ENCODE measurements at places on chromosomes 1 and 21.
A peak's percentile ranks its signal among the peaks of the same experiment; 100 is the strongest.

- no peak for DNase-seq
These were observed 11.2 kb upstream of the HMGCS2 start for GRCh38 chr1:119779869-119780356.

DNA sequence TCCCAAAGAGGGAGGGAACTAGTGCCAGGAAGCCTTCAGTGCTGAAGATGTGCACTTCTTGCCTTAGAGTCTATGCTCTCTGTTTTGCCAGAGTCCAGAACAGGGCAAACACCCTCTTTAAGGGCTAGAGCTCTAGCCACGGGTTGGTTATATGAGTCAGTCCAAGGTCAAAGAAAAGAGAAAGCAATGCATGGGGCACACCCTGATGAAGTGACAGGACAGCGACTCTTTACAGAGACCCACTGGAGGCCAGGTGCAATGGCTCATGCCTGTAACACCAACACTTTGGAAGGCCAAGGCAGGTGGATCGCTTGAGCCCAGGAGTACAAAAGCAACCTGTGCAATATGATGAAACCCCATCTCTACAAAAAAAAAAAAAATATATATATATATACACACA, 86.1 kb downstream of the TGFBR3 start:
- no peak for DNase-seq

- DNase-seq, result no peak
These were observed 19.9 kb downstream of the RPL5 start for GRCh38 chr1:92851729-92852128.

DNA sequence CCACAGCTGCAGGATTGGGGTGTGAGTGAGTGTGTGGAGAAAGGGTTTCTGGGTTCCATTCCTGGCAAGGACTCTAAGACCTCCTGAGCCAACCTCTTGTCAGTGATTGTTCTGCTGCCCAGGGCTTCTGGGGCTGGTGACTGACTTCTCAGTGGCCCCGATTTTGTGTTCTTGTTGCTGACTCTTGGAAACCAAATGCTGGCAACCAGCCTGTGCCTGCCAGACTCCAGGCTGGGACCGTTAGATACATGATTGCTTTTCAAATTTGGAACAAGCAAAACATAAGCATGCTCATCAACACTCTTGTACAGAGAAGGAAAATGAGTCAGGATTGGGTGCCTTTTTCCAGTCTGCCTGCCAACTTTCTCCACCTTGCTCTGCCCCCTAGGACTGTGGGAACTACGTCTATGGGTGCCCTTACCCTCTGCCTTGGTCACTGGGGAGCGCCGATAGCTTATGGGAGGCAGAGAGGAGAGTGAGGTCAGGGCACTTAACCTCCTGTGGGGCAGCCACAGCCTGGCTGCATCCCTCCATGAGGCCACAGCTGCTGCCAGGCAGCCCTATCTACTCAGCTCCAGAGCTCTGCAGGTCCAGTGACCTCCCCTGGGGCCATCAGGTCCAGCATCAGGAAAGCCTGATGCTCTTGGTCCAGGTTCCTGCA, 39.3 kb upstream of the EPS8L3 start:
- no peak for DNase-seq

GRCh38 chr1:162726555-162726954, 63.9 kb upstream of the HSD17B7 start:
- no peak for DNase-seq

DNA sequence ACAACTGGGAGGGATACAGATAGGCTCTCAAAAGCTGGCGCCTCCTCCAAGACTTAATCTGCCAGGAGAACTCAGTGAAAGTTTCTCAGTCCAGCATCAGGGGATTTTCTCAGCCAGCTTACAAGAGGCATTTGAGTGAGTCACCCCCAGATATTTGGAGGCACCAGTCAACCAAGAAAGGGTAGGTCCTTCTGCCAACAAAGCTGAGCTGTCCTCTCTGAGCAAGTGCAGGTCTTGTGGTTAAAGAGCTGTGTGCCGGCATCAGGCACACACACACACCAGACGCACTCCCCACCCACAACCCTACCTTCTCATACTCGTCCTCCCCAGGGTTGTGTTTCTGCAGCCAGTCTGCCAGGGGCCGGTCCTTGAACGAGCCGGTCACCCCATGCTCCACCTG, 27.0 kb upstream of the PPP1R15B start:
- no peak for DNase-seq

GRCh38 chr1:22903113-22903512, 69.6 kb downstream of the LACTBL1 start:
- DNase-seq, result no peak

DNA sequence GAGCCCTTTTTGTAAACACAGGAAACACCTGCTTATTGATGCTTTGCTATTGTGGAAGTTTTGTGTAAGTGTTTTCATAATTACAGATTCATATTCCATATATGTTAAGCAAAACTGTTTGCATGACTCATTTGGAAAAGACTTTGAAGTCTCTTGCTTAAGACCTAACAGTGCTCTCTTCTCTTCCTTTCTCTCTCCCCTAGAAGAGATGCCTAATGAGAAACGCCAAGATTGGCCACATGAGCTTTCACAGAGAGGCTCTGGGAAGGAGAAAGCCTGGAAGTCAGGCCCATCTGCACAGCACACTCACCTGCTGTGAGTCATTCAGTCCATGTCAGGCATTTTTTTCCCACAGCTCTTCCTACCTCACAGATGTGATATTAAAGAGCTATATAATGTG, 101.6 kb upstream of the PALMD start:
- no peak for DNase-seq

- no peak for DNase-seq
These were observed 13.1 kb downstream of the NFIA start for GRCh38 chr1:61095470-61095812.

GRCh38 chr1:213374369-213374768, 323.3 kb downstream of the RPS6KC1 start:
- peak; percentile 23 for DNase-seq

GRCh38 chr1:217407534-217408001, 223.3 kb downstream of the GPATCH2 start:
- DNase-seq, result no peak

DNA sequence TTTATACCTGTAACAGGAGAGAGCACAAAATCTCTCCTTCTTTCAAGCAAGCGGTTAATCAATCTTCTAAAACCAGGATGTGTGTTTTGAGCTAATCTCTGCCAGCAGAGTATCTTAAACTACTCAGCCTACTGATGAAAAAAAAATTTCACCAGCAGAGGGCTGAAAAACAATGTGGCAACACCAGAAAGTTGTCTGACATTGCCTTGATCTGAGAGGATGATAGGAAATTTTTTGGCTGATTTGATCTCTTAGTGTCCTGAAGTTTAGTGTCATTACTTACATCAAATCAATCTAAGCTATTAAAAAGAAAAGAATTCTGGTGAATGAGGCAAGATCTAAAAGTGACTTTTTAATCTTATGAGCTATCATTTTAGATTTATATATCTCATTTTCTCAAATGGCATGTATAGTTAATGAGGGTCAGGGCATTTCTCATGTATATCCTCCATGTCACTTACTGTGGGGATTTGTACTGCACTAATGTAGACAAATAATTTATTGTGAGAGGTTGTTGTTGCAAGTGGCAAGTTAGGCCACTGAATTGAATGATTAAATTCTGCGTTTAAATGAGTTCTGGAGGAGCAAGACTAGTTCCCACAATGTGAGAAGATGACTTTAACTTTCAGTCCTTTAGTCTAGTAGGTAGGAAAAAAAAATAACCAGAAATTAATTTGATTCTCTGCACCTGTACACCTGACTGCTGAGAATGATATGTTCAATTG, 10.9 kb downstream of the ADAMTS1 start:
- no peak for DNase-seq

DNA sequence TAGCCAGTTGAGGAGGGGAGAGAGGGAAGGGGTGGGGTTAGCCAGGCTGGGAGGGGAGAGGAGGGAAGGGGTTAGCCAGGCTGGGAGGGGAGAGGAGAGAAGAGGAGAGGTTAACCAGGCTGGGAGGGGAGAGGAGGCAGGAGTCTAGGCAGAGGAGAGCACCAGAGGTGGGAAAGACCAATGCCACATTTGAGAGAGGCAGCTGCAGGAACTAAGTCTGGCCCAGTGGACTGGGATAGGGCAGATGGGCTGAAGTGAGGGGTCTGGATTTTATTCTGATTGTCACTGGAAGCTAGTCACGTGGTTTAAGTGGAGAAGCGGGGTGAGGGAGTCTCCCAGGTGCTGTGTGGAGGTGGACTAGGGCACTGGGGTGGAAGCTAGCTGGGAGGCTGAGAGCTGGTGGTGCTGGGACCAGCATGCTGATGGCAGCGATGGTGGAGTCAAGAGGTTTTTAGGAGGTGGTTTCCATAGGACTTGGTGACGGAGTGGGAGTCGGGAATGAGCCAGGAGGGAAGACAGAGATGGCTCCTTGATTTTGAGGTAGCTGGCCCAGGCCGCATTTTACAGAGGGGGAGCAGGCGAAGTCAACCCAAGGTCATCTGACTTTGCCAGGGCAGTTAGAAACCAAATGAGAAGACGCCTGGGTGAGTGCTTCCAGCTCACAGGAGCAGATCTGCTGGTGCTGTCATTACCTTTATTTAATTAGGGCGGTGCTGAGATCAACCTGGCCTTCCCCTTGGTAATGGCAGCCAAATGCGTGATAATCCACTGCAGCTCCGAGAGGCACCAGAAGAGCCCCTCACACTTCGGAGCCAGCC, 42.8 kb downstream of the DISP3 start:
- DNase-seq, result no peak

DNA sequence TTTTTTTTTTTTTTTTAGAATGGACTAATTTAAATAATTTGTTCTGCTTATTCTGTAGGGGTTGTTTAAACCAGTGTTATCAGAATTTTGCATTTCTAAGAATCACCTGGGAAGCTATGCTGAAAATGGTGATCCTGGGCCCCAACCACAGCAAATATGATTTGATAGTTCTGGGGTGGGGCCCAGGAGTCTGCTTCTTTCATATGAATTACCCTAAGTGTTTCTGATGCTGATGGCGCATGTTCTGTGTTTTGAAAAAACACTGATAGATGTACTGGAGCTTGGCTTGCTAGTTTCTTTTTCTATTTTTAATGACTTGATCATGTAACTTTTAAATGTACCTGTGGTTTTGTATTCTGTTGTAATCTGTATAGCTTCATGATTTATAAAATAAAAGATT, 89.3 kb downstream of the CDC14A start:
- no peak for DNase-seq

- DNase-seq, result no peak
These were observed 92.5 kb downstream of the PBX1 start for GRCh38 chr1:164651351-164651951.

GRCh38 chr1:57163325-57163724, 197.5 kb upstream of the C8B start:
- no peak for DNase-seq

DNA sequence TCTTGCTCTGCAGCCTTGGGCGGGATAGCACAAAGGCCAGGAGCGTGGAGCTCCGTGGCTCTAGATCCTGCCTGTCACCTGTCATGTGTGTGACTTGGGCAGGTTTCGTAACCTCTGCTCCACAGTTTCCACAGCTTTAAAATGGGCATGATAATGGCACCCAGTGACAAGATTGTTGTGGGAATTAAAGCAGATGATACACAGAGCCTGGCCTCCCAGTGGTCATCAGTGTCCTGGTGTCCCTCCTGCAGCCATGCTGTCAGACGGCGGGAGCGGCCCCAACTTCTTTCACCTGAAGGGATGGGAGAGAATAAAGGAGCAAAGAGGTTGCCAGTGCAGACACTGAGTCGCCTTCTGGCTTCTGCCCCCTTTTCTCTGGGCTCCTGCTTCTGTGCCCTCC, 61.5 kb downstream of the SLC37A1 start:
- no peak for DNase-seq

GRCh38 chr1:210332233-210332632, 3.5 kb downstream of the HHAT start:
- DNase-seq, result no peak

DNA sequence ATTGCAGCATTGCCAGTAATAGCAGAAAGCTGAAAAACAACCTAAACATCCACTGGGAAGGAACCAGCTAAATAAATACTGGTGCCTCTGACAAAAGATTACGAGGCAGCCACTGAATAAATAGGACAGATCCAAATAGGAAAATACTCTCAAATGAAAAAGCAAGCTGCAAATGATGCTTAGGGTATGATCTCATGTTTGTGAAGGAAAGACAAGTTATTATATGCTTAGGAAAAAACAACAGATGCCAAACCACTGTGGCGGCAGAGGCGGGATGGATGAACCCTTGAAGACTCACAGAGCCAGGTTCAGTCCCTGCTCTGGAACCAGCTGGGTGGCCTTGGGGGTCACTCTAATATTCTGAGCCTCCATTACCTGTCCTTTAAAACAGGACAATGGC, 41.6 kb downstream of the MATN1 start:
- no peak for DNase-seq

DNA sequence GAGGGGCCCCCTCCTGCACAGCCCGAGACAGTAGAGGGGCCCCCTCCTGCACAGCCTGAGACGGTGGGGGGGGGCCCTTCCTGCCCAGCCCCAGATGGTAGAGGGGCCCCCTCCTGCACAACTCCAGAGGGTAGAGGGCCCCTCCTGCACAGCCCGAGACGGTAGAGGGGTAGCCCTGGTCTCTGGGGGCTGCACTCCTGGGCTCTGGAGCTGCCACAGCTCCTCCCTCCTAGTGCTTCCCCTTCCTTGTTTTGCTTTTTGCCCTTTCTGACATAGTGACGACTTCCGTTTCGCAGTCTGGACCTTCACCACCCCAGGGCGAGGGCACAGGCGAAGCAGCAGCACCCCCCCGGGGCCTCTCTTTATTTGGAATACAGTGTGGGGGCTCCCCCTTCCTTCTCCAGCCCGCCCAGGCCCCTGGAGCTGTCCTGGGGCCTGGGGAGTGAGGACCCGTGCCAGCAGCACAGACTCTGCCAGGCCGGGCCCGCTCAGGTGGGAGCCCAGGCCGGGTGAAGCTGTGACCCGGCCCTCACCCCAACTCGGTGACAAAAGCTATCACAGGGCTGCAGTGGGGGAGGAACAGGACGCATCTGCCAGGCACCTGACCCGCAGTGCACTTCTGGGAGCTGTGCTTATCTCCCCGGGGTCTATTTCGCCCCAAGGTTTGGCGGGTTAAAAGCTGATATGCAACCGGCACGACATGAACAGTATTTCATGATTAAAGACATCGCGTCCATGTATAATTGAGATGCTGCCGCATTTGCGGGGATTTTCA, 1.1 kb upstream of the PRXL2B start:
- no peak for DNase-seq

DNA sequence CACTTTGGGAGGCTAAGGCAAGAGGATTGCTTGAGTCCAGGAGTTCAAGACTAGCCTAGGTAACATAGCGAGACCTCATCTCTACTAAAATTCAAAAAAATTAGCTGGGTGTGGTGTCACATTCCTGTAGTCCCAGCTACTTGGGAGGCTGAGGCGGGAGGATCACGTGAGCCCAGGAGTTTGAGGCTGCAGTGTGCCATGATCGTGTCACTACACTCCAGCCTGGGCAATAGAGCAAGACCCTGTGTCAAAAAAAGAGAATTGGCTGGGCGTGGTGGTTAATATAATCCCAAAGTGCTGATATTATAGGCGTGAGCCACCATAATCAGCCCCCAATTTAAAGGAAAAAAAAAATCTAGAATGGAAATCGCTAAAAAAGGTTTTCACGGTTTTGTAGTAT, 7.0 kb downstream of the MACO1 start:
- no peak for DNase-seq

Measured in NCI-H1930 (cell line).